ENCODE measurements at places on chromosomes 6 and 20.

GRCh38 chr6:53375847-53376246 is 27.1 kb upstream of the ELOVL5 start:
- no peak for DNase-seq

DNA sequence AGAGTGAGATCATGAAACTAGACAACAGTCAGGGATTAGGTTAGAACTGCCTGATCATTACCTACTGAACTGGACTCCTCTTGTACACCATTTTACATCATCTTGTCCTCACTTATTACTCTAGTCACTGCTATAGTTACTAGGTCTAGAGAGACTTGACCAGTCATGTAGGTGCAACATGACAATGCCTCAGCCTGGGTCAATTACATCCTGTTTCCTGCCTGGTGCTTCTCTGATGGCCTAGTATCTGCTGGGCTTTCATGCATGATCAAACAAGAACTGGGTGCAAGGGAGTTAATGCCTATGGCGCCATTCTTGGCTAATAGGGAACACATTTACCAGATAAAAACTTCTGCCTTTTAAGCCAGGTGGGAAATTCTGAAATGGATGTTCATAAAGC is 39.2 kb upstream of the MMS22L start:
- DNase-seq: no peak

DNA sequence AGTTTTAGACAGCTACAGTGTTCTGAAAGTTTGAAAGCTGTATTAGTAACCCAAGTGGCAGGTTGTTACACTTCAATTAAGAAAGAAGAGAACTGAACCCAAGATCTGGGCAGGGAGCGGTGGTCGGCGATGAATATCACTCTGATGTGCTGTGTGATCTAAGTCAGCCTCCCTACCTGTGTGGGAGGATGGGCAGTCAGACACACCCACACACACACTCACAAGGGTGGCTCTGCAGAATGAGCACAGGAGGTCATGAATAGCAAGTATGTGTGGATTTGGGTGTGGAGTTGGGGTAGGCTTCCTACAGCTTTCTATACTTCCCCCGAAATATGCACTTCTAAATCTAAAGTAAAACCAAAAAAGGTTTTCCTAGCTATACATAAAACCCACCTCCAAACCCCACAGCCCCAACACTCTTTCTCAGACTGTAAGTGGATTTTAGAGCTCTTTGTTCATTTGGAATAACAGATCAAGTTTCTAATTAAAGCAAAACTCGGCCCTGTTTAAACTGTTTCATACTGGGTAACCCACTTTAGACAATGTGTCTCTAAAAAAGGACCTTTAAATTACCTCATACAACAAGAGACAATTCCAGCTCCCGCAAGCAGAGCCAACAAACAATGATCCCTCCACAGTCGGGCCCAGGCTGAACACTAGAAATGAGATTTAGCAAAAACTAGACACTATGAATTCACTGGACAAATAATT is 19.4 kb downstream of the TNFRSF21 start:
- no peak for DNase-seq

DNA sequence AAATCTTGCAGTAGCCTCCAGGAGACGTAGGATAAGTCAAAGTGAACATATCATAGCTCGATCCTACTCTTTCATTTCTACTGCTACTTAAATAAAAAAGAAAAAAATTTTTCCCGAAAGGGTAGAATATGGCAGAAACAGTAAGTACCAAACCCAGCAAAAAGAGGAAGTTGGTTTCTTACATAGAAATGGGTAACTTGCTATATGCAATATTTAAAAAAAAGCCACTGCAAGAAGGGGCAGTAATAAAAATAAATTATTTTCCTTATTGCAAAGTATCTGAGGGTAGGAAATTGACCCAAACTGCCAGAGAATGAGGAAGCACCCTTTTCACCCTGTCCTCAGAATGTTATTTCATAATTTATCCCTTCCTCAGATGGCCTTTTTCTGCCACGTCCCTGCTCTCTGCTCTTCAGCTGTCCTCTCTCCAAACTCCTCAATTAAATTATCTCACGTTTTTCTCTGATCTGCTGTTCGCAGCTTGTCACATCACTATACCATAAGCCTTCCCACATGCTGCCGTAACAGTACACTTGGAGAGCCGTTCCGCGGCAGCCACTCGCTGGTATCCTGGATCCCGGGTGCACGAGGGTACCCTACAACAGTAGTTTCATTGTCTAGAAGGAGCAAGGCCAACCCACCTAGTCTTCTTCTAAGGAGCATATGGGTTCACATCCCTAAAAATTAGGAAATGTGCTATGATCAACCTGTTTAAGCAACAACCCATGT is 149.6 kb downstream of the BACH2 start:
- no peak for DNase-seq

DNA sequence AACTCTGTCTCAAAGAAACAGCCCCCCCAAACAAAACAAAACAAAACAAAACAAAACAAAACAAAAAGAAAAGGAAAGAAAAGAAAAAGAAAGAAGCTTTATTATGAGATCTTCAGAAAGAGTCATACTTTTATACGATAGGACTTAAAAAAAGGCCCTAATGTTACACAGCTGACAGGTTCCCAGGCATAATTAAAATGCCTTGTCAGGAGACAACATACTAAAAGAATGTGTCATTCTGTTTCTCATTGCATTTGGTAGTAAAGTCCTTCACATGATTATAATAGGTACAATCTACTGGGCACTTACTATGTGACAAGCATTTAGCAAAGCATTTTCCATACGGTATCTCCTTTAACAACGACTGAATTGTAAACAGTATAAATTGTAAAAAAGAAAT is 36.4 kb upstream of the RPN2 start:
- no peak for DNase-seq

GRCh38 chr6:30914076-30914853 is at the start of gene VARS2:
Gene VARS2 (plus strand): TSS chr6:30914238. CDS start chr6:30914837, 599 bp downstream.
- DNase-seq: peak; percentile 96

DNA sequence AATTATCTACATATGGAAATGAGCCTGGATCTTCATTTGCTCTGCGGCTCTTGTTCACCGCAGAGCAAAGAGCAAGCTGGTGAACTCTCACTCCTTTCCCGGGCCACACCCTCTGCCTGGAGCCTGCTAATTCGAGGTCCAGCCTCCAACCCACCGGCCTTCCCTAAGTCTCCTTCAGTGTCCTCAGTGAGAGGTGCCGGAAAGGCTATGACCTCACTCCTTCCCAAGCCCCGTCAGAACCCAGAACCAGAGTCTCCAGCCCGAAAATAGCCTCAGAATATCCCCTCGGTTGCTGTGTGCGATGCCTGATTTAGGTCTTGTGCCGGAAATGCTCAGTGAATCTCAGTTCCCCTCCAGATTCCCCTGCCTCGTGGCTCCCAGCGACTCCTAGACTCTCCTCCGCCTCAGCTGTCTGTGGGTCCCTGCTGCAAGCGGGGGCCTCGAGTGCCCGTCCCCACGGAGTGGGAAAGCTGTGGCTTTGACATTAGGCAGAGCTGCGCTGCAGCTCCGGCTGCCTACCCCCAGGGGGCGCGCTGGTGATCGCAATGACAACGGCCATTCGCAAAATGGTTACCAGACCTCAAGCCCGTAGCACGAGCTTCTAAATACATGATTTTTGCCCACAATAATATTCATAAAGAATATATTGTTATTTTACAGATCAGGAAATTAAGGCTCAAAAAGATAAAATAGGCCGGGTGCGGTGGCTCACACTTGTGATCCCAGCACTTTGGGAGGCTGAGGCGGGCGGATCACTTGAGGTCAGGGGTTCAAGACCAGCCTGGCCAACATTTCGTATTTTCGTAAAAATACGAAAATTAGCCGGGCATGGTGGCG is 4.1 kb upstream of the BNIP5 start:
- peak; percentile 76 for DNase-seq

DNA sequence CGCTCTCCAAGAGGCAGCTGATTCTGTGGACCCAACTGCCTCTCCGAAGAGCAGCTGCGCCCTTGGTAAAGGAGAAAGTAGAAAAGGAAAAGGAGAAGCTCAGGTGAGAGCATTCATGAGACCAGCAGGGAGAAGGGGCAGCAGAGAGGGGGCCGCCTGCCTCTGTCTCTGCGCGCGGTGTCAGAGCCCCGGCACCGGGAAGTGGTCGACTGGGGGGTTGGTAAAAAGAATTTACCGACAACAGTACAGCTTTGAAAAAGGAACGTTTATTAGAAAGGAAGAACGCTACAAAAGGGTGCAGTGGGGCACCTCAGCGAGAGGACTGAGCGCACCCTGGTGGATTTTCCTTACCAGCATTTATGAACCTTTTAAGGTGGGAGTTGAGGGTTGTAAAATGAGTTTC is 61.9 kb downstream of the GPR6 start:
- DNase-seq: peak; percentile 83

DNA sequence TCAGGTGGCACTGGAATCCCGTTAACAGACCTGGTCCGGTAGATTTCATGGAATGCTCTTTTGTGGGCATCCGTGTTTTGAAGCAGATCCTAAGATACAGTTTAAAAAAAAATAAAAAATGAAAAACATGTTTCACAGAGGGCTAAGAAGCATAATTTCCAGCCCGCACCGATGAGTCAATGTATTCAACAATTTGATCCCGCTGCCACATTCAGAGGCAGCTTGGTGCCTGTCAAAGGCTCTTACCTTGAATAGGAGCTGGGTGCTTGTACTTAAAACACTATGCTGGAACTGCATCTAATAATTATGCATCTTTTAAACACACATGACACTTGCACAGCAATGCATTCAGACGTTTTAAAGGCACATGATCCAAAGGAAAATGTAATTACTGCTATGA is 164.8 kb downstream of the SYNE1 start:
- DNase-seq: no peak

DNA sequence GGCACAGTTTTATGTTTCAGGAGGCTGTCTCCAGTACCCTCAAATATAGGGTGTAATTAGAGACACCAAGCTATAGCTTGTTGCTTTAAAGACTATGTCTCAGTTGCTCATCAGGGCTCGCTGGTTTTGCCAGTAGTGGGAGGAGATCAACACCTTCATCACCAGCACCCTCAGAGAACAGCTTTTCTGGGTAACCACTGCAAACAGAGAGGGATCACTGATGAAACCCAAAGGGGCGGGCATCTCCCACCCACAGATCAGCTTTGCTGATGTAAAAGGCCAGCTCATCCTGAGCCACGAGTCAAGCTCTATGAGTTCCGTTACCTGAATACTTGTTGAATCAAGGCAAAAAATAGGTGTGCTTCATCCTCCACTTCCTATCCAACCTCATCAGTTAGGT is 187.7 kb downstream of the AIG1 start:
- DNase-seq: no peak

DNA sequence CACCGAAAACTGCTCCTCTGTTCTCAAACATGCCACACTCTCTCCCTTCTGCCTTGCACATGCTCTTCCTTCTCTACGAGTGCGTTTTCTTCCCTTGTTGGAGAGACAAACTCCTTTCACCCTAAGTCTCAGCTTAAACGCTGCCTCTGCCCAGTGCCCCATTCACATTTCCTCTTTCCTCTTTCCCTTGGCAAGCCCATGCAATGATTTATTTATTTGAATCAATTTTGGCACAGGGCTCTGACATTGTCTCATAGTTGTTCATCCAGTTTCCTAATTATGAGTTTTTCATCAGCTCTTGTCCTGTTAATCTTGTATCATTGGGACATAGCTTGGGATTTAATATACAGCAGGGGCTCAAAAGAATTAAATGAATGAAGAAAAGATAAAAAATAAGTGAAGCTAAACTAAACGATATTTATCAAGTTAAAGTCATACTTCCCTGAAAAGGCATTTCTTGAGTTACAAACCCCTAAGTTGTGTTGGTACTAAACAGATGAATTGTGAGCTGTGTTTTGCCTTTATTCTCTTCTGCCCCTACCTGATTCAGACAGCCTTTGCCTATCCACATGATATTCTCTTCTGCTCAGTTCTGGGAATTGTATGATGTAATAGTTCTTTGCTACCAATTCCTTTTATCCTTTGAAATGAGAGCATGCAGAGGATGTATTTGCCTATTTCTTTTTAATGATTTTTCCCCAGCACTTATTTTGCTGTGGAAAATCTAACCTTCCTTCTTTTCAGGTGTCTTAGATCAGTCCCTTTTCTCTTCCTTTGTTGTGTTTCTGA is 704.4 kb downstream of the UTRN start:
- DNase-seq: no peak

DNA sequence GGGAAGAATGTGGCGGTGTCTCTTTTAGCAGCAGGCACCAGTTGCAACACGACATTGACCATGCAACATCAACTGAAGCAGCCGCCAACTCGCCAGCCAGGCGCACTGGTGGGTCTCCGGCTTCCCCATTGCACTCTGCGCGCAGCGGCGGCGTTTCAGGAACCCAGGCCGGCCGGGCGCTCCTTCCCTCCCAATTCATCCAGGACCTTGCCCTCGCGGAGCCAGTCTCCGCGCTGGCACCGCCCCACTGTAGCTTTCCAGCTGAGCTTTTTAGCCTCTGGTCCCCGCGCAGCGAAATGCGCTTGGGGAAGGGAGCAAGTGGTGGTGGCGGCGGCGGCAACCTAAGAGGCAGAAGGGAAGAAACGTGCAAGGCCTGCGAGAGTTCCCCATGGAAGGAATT is 297.9 kb upstream of the RIMS1 start:
- peak; percentile 7 for DNase-seq

GRCh38 chr6:159821122-159821521 is 21.0 kb downstream of the PNLDC1 start:
- DNase-seq: no peak

DNA sequence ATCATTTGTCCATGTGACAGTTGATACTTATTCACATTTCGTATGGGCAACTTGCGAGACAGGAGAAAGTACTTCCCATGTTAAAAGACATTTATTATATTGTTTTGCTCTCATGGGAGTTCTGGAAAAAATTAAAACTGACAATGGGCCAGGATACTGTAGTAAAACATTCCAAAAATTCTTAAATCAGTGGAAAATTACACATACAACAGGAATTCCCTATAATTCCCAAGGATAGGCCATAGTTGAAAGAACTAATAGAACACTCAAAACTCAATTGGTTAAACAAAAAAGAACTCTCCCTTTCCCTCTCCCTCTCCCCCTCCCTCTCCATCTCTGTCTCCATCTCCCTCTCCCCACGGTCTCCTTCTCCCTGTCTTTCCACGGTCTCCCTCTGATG is 19.4 kb upstream of the EIF2S2 start:
- DNase-seq: no peak

DNA sequence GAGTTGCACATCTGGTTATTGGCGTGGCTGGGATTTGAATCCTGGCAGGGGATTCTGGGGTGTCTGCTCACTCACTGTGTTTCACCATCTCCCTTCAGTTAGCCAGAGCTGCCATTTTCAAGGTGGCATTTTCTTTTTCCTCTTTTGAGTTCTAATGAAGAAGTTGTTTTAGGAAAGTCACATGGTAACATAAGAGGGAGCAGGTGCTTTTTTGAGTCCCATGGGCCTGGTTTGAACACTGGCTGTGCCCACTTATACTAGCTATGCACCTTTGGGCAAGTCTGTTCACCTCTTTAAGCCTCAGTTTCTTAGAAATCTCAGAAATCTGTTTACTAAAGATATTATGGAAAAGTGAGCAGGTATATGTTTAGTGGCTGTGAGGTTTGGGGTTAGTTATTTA is 39.6 kb downstream of the ANKS1A start:
- DNase-seq: no peak

GRCh38 chr6:144493035-144493910 is 208.1 kb downstream of the UTRN start:
- no peak for DNase-seq

GRCh38 chr6:71473926-71474325 is 185.3 kb downstream of the OGFRL1 start:
- DNase-seq: no peak

GRCh38 chr6:6820641-6821238 is 232.2 kb downstream of the LY86 start:
- DNase-seq: peak; percentile 47

- no peak for DNase-seq
Measured at GRCh38 chr6:5937936-5938706, 68.6 kb downstream of the NRN1 start.

Data from right kidney (tissue), 9 donors.